Adipocyte (in vitro differentiated cells): ENCODE measurements at places on chromosomes 4 and X.

DNA sequence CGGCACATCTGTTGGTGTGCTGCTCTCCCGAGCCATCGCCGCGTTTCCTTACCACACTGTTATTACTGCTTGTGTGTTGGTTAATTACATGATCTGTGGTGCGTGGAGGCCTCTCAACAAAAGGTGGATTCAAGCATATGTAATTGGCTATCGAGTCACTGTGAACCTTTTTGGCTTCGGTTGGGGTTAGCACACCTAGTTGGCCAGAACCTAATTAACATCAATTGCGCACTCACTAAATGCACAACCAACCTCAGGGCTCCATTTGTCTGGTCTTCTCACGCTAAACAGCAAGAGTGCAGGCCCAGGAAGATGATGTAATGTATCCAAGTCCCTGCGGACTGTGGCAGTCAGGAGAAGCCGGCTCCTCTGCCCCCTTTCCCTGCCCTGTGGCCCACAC is 17.4 kb downstream of the ENPP6 start:
- no peak for DNase-seq

DNA sequence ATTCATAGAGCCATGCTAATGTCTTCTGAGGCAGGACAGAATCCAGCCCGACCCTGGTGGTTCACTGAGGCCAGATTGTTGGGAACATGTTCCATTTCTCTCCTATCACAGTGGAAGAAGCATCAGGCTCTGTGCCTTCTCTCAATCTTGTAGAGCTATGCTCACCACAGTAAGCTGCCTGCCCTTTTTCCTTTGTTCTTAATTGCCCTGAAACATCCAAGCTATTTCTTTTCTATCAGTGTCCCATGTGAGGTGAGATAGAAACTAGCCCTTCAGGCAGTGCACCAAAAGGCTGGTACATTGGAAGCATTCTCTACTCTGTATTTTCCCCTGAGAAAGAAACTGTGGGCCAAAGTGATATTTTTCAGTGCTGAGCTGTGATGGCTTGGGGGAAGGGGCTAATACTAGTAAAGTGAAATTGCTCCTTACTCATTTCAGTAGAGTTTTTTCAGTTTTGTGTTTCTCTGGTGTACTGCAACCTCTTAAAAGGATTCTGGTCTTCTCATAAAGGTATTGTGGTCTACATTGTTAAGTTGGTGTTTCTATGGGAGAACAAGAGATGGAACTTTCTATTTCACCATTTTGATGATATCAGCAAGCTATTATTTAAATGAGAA is 611.2 kb downstream of the RPA4 start:
- DNase-seq, result no peak

- no peak for DNase-seq
These were observed 29.2 kb downstream of the SLAIN2 start for GRCh38 chr4:48370260-48371134.

DNA sequence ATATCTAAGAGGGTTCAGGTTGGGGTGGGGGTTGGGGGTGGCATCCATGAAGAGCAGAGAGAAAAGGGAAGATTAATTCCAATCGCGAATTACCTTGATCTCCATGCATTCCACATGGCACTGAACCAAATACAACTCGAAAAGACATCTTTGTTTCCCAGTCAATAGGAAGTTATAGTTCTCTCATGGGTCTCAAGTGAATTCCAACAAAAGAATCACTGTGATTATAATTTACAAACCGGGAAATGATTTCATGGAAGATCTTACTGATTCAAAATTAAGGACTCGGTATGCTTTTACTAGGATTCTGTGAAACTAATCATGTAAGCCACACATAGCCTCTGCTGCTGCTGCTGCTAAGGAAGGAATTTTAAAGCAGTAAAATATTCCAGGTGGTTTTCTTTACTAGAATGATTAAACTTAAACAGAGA is 26.6 kb upstream of the AMELX start:
- no peak for DNase-seq

DNA sequence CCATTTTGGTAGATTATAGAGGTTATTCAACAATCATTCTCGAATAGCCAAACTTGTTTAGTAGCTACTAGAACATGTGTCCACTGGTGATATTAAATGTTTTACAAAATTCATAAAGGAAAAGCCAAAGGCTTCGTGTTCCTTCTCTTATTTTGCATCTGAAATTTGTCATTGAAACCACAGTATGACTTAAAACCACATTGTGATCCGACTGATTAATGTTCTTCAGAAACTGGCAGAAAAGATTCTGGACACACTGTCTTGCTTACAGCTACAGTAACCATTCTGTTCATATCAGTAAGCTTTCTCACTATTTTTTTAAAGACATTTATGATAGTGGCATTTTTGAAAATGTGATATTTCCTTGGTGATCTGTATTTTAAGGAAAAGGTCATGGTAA is 2.6 kb upstream of the SMARCA1 start:
- no peak for DNase-seq

- no peak for DNase-seq
These were observed 1544.1 kb upstream of the ADGRL3 start for GRCh38 chr4:59655996-59656395.

GRCh38 chr4:88191404-88191803 is 33.0 kb upstream of the ABCG2 start:
- no peak for DNase-seq

GRCh38 chr4:122992057-122992456 is 69.7 kb upstream of the NUDT6 start:
- no peak for DNase-seq
